ENCODE measurements at places on chromosomes 12 and 14. TPM values are rescaled to one million over a fixed set of nuclear protein-coding genes. Genes with fewer than 3 reads are reported as not detected.

The ACVRL1 gene
- total RNA-seq, result not detected

The P2RX2 gene
- total RNA-seq, result not detected

The SLC6A12 gene
- total RNA-seq, result not detected

The TUNAR gene
- total RNA-seq, result not detected

The RPGRIP1 gene
- not detected for total RNA-seq

DNA sequence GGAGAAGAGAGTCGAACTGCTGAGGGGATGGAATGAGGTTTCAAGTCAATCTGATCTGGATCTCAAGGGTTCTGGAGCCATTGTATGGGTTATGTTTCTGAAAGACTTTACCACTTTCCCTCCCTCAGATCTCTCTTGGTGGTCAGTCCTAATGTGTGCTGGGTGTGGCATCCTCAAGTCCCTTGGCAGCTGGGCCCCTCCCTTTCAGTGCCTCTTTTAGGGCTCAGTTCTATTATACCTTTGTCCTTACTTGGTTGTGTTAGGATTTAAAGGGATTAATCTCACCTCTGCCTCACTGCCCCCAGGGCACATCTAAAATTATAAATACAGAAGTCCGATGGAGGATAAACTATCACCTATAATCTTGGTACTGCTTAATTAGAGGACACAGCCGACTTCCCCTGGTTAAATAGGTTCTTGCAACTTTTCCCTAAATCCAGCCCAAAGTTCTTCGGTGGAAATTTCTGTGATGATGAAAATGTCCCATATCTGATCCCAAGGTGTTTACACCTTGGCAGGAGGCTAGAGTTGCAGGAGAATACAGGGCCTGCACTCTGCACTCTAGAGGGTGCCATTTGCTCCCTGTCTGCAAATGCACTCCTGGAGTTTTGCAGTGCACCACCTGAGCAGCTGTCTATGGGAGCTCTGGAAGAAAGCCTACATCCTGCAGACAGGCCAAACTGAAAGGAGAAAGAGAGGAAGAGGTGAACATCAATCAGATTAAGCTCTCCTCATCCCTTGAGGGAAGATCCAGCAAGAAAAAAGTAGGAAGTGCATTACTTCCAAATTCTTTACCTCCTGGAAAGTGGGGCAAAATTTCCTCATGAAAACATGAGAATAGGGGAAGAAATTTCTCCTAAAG, 106.8 kb downstream of the NUAK1 start:
- no peak for DNase-seq

DNA sequence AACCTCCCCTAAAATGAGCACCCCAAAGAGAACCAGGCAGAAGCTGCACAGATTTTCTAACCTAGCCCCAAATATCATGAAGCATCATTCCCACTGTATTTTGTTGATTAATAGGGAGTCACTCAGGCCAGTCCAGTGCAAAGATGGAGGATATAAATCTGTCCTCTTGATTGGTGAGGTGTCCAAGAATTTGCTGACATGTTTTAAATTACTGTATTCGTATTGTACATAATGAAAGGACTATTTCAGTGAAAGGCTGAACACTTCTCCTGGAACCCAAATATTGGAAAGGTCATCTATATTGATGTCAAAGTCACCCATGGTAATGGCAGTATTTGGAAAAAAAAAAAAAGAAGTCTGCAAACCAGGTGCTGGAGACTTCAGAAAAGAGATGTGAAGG, 477.5 kb downstream of the RMST start:
- DNase-seq, result no peak

DNA sequence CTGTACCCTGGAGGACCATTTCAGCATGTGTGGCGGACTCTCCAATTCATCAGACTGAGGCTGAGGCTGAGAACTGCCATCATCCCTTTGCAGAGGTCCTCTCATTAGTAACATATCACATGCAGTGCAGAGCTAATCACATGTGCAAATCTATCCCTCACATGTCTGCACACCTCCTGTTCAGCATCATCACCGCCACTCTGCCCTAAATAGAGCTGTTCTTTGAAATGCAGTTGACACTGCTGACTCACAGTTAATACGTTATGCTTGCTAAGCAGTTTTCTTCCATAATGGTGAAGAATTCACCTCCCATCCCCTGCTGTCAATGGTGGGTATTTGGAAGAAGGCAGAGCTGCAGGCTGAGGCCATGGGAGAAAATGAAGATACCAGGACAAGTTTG, 85.0 kb upstream of the ANO2 start:
- no peak for DNase-seq

DNA sequence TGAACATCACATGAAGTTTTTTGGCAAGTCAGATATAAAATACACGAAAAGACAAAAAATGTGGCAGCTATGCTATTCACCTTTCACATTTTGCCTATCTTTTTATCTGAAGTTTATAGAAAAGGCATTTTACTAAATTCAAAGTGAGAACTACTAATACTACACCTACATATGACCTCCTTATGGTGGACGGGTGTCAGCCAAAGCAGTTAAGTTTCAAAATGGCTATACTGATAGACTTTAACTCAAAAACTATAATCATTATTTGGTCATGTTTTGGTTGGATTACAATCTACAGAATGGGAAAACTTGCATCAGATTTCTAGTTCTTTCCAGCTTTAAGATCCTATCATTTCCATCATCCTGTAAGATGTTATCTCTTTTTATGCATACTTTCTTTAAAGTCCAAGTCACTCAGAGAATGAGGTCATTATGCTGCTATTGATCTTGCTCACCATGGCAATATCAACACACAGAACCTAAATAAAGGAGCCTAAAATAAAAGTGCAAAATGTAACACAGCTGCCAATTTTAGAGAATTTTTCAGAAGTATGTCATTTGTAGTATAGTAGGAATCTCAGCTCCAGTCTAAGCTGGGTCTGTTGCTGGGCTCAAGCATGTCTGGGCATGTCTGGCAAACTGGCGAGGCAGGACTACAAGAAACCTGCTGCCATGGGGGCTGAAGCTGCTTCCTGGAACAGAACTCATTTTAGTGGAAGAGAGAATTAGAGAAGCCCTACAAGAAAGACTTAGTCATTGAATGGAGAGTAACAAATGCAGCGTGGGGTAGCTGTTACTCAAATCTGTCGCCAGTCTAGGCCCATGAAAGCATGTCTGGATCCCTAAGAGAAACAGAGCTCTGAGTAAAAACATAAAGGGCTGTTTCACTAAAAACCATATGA, 7.6 kb upstream of the AEBP2 start:
- no peak for DNase-seq

DNA sequence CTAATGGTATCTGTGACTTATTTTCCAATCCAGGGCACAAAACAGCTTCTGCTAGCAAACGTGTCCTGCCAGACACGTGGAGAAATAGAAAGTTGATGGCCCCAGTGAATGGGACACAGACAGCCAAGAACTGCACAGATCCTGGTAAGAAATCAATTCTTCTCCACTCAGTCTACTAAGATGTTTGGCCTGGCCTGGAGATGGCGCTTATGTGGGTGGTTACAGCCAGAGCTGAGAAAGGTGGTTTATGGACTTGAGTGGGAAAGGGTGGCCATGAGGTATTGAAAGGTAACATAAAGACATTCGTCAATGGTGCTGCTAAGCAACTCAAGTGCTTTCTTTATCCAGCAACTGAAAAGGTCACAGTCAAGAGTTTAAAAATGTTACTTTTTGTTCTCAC, 2.9 kb downstream of the SLC24A4 start:
- DNase-seq, result no peak

DNA sequence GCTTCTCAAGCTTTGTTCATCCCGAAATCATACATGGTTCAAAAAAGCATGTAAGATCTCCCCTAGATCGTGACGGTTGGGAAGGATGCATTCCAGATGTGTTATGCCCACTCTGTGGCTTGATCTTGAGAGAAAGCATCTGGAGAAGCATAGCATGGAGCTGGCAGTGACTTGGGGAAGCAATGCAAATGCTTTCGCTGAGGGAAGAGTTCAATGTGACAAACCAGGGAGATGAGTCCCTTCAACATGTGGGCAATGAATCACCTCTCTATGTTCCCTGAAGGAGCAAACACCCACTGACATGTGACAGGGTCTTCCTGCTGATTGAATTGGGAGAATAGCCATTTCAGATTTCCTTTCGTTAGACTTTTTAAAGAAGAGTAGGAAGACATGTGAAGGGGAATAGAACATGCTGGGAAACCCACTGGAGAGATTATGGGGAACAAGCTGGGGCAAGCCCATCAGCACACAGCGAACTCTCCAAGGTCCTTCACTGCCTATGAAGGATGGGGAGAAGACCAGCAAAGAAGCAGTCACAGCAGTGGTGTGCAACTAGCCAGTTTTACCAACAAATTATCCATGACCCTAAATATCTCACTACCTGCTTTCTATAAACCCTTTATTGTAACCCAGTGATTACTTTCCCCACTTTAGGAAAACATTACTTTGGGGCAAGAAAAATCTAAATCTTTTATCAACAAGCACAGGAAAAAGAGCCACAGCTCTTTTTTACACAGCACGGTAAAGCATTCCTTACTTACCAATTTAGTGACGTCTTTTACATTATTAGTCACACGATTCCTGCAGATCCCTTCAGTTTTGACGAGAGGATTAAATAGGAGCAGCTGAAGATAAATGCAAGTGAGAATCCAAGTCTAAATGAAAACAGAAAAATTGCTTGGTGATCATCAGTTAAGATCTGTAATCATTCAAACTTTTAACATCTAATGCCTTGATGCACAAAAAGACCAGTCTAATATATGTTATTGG, 35.0 kb downstream of the KITLG start:
- no peak for DNase-seq

DNA sequence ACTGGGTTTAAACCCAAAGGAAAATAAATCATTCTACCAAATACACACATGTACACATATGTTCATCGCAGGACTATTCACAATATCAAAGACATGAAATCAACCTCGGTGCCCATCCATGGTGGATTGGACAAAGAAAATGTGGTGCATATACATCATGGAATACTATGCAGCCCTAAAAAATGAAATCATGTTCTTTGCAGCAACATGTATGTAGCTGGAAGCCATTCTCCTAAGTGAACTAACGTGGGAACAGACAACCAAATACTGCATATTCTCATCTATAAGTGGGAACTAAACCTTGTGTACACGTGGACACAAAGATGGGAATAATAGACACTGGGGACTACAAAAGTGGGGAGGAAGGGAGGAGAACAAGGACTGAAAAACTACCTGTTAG, 96.6 kb downstream of the LMNTD1 start:
- DNase-seq, result no peak

- DNase-seq, result peak; percentile 26
These were observed 31.9 kb downstream of the CCDC91 start for GRCh38 chr12:28222081-28222700.

GRCh38 chr14:56805201-56805991, 4.9 kb downstream of the OTX2 start:
- no peak for DNase-seq

- DNase-seq, result no peak
These were observed 5.5 kb downstream of the ERP29 start for GRCh38 chr12:112018571-112019237.

- DNase-seq, result no peak
These were observed 356.7 kb upstream of the DIO2 start for GRCh38 chr14:80567905-80568536.

GRCh38 chr12:2752676-2753371, 41.9 kb upstream of the FKBP4 start:
- DNase-seq, result peak; percentile 64

GRCh38 chr14:94586635-94587034, 5.4 kb downstream of the SERPINA5 start:
- no peak for DNase-seq

GRCh38 chr14:90513161-90514014, 116.6 kb downstream of the CALM1 start:
- DNase-seq, result no peak

DNA sequence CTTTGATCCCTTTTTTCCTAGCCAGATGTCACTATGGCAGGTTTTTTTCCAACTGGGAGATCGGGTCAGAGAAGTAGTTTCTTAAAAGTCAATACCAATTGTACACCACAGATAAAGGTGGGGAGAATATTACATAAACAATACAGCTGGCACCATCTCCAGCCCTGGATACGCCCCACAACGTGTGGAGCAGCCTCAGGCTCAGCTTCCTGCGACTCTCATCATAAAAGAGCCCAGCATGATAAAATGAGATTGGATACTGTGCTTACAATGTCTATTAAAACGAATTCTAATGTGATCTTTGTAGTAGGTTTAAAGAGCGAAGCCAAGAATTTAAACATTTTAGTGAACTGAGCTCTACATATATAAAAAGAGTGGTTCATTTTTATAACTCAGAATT, 21.5 kb downstream of the EFCAB11 start:
- DNase-seq, result no peak

DNA sequence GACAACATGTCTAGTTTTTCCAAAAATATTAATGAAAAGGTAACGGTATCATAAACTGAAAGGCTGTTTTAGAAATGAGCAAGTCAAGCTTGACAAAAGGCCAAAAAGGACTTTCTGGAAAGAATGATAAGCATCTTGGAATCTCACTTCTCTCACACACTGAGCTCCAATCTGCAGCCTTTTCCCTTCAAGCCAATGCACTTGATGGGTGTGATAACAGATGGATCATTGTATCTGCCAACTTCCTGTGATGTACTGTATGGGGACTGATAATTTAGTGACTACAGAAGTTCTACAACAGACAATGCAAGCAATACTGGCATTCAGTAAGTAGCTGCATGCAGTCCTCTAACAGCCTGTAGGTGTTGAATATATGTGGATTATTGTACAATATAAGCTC, 147.1 kb downstream of the MED13L start:
- DNase-seq, result no peak

DNA sequence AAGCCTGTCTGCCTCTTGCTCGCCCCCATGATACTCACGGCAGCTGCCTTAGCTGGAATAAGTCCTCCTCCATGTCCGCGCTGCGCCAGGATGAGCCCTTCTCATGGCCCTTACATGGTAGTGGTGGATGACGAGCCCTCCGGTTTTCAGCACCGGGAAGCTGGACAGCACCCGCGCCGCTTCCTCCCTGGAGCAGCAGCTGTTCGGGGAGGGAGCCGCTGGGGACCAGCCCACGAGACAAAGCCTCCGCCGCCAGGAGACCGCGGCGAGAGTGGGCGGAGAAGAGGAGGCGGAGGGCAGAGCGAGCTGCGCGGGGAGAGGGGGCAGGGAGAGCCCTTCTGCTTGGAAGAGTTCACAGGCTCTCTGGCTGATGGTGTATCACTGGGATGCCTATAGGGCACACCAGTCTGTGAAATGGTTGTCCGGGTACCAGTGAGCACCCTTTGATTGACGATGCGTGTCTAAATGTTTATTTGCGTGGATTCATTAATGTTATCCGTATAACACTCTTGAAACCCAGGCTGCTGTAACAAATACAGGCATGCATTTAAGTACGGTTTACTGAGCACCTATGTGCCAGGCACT, at the start of gene SVOP:
SVOP (minus strand) TSS at position 273 of the 585 bp plus-strand sequence; CDS start at position 73, 200 bp downstream.
- peak; percentile 8 for DNase-seq
